Activated CD4-positive, alpha-beta T cell treated with anti-CD3 and anti-CD28 coated beads for 1 hour (primary cell): ENCODE measurements at places on chromosomes 3 and 15.

DNA sequence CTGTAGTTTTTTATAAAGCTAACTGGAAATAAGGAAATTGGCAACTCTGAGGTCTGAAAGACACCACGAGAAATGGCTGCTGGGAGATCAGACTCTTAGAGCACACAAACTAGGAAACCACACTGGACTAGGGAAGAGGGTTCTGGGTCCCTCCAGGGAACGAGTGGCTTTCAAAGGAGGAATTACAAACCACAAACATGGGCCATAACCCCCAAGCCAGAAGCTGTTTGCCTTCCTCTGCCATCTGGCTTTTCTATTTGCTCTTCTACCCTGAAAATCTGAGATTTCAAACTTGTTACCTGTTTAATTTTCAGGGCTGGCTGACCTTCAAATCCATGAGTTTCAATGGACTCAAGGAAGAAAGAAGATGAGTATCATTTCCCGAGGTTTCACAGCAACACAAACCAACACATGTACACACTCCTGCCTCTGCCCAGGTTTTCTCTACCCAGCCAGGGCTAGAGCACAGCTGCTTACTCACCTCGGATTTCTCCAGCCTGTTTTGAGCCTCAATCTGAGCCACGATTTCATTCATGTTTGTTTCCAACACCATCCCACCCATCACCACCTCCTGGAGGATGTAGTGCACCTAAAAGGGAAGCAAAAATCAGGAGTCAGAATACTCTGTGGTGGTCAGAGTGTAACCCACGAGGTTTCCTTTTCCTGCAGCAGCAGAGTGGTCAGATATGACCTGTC is 22.6 kb upstream of the ANPEP start:
- no peak for DNase-seq

GRCh38 chr15:48888836-48889235 is 10.9 kb downstream of the EID1 start:
- DNase-seq = no peak

GRCh38 chr3:52880474-52880873 is 16.9 kb downstream of the STIMATE start:
- no peak for DNase-seq

DNA sequence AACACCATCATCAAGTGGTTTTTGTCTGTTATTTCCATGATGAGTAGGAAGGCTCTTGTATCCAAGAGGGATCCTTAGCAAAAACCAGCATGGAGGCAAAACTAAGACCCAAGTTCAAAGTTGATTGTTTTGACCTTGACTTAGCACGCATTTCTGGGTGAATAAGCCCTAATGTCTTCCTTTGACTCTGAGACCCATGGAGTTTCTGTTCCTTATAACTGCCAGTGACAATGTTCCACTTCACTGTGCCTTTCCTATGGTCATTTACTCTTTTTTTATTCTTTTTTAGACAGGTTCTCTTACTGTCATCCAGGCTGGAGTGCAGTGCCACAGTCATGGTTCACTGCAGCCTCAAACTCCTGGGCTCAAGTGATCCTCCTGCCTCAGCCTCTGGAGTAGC is 118.2 kb upstream of the MRPL3 start:
- DNase-seq = no peak

- DNase-seq = no peak
Measured at GRCh38 chr3:161576311-161576710, 79.7 kb downstream of the OTOL1 start.

DNA sequence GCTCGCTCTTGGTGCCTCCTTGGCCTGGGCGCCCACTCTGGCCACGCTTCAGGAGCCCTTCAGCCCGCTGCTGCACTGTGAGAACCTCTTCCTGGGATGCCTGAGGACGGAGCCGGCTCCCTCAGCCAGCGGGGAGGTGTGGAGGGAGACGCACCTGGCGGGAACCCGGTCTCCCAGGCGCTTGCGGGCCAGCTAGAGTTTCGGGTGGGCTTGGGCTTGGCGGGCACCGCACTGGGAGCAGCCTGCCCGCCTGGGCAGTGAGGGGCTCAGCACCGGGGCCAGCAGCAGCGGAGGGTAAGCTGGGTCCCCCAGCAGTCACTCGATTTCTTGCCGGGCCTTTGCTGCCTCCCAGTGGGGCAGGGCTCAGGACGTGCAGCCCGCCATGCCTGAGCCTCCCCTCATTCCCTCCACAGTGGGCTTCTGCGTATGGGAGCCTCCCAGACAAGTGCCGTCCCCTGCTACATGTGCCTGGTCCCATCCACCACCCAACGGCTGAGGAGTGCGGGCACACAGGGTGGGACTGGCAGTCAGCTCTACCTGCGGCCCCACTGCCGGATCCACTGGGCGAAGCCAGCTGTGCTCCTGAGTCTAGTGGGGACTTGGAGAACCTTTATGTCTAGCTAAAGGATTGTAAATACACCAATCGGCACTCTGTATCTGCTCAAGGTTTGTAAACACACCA is 708.7 kb downstream of the VGLL3 start:
- DNase-seq = no peak

DNA sequence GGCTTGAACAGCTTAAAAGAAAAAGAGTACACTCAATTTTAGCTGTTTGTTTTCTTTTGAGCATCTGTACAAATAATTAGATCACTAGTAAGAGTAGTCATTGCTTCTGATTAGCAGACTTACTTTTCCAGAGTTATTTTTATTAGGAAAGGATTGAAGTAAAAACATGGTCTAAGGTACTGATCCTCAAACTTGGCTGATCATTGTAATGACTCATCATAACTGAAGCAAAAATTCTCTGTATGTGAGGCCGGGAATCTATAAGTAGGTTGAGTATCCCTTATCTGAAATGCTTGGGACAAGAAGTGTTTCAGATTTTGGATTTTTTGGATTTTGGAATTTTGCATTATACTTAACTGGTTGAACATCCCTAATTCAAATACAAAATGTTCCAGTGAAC is 12.4 kb downstream of the NMD3 start:
- DNase-seq = no peak

- no peak for DNase-seq
Measured at GRCh38 chr3:120355486-120355885, 6.3 kb upstream of the LRRC58 start.

DNA sequence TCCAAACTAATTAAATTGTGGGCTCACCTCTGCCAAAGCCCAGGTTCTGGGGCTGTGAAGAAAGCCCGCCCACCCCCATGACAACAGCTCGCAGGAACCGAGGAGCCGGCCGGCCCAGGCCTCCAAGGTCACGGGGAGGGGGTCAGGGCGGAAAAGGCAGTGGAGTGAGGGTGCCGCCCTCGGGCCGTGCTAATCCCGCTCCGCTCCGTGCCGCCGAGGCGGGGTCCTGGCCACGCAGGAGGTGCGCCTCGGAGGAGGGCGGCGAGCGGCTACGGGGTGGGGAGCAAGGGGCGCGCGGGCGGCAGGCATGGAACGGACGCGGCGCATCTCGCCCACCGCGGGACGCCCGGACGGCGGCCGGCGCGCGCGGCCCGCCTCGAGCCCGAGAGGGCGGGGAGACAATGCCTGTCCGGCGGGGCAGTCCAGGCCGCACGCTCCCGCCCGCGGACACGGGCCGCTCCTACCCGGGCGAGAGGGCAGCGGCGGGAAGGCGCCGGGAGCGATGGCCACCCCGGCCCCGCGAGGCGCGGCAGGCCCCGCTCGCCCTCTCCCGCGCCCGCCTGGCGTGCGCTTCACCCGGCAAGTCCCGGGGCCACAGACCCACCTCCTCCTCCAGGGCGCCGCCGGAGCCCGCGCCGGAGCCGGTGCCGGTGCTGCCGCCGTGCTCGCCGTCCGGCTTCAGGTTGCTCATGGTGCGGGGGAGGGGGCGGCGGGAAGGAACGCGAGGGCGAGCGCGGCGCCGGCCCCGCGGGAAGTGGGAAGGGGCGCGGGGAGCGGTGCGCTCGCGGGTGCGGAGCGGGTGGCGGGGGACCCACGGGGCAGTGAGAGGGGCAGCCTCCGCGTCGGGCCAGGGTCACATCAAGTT is 528 bp downstream of the RBPMS2 start:
- DNase-seq = no peak
